Frontal cortex (tissue), 4 donors: ENCODE measurements at places on chromosomes 2 and 18. TPM values are rescaled to one million over a fixed set of nuclear protein-coding genes. Genes with fewer than 3 reads are reported as not detected.

WDR33 gene
- total RNA-seq, result 74.6 TPM

SERPINB13 gene
- 0.41 TPM for total RNA-seq

RNF25 gene
- 28.1 TPM for total RNA-seq

ANKAR gene
- total RNA-seq, result 52.2 TPM

PLEKHH2 gene
- 7.3 TPM for total RNA-seq

CAVIN2 gene
- total RNA-seq, result 3.3 TPM

ATP8B1 gene
- 5.7 TPM for total RNA-seq

DNA sequence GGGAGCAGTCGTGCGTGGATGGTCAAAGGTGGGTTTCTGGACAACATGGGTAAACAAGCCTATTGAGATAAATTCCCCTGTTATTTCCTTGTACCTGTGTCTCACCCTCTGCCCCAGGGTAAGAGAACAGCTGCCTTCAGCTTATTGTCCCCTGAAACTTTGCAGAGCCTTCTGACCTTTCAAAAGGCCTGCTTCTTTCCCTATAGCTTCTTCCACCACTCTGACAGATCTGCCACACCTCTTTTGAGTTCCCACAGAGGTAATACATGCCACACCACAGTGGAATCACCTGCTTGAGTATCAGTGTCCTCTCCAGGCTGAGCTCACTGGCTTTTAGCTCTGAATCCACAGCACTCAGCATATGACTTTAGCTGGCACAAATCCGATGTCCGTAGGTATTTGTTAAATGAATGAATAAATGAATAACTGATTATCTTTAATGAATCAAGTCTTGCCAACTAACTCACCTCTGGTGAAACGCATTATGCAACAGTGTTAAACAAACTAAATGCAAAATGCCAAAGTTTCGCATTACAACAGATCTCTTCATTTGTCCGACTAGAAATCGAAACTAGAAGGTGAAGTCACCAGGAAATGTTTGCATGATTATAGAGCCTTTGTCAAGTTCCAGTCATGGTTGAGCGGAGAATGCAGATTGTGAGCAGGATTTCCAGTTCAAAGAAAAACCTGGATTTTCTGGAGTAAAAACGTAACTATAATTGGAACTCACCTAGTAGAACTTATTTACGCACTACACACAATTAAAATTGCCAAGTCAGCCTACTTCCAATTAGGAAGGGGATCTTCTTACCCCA is 16.4 kb downstream of the DYNAP start:
- DNase-seq, result no peak

- no peak for DNase-seq
These were observed 17.7 kb downstream of the SH2D6 start for GRCh38 chr2:85435981-85436835.

DNA sequence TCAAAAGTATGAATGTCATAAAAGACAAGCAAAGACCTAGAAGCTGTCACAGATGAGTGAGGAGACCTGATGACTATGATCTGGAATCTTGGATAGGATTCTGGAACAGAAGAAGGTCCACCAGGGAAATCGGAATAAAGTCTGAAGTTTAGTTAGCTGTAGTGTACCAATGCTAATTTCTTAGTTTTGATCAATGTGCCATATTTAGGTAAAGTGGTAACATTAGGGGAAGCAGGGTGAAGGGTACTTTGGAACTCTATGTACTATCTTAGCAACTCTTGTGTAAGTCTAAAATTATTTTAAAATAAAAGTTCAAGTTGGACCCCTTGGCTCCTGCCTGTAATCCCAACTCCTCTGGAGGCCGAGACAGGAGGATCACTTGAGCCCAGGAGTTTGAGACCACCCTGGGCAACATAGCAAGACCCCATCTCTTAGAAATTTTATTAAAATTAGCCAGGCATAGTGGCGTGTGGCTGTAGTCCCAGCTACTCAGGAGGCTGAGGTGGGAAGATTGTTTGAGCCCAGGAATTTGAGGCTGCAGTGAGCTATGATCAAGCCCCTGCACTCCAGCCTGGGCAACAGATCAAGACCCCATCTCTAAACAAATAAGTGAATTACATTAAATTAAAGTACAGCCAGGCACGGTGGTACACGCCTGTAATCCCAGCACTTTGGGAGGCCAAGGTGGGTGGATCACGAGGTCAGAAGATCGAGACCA is 35.9 kb upstream of the EFHD1 start:
- no peak for DNase-seq

GRCh38 chr2:24329700-24330099 is 30.6 kb downstream of the ITSN2 start:
- no peak for DNase-seq

- DNase-seq, result no peak
These were observed 69.2 kb downstream of the NABP1 start for GRCh38 chr2:191747170-191747530.

GRCh38 chr2:111975053-111975552 is 76.7 kb downstream of the MERTK start:
- DNase-seq, result no peak

DNA sequence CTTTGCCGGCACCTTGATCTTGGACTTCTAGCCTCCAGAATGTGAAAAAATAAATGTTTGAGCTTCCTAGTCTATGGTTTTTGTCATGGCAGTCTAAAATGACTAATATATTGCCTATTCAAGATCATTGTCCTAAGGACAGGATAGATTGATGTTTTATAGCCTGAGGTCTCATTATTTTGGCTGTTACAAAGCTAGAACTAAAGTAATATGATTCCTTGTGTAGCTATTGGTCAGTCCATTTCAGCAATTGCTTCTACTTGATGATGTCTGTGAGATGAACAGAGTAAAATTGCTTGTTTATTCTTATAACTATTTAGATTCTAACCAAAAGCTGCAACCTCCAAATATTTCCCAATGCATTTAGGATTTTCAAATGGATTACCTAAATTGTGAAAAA is 145.0 kb downstream of the HRH4 start:
- no peak for DNase-seq

- no peak for DNase-seq
These were observed 44.1 kb downstream of the FARP2 start for GRCh38 chr2:241399941-241400922.

DNA sequence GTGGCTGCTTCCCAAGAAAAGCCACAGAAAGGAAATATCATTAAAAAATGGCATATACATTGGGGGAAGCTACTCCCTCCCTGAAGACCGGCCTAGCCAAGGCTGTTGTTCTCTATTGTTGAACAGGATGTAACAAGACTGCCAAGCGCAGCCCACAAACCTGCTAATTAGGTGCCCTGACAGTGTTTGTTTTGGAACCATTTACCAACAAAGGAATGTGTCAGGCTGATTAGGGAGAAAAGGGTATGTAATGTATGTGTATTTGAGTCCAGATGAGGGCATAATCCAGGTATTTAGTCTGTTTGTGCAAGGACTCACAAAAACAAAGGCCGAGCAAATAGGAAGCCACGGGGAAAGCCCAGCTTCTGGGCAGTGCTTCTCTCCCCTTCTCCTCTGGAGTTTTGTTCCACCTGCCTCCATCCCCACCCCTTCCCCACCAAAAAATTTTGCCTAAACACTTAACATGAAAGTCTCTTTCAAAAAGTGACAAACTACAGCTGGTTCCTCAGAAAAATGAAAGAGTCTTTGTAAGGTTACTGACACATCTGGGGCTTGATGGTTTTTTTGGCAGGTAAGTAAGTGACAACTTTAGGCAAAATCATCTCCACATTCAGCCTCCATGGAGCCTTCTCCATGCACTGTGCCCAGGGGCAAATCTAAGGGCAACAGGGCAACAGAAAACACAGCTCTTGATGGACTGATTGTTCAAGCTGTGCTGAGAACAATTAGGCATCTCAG is 78.3 kb upstream of the FZD5 start:
- DNase-seq, result no peak

DNA sequence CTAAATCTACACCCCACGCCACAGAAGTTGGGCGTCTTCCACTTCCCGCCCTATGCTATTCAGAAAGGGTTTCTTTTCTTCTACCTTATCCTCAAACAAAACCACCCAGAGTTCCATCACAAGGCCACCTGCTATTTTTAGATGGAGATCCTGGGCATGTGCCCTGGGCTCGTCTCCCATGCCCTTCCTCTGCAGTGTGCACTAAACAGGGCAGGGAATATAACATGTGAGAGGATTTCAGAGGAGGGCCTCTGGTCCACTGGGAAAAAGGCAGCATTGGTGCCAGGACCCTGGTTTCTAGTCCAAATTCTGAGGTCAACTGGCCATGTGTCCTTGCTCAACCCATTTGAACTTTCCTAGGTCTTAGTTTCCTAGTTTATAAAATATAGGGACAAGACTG is 320.0 kb downstream of the NCKAP5 start:
- DNase-seq, result no peak

DNA sequence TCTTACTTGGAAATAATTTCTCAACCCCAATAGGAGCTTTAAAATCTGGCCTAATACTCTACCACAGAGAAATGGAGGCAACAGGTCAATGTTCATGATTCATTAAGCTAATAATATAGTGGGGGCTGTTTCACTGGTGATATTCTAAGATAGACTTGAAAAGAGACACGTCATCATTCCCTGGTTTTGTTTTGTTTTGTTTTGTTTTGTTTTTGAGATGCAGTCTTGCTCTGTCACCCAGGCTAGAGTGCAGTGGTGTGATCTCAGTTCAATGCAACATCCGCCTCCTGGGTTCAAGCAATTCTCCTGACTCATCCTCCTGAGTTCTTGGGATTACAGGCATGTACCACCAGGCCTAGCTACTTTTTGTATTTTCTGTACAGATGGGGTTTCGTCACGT is 37.5 kb upstream of the SOS1 start:
- no peak for DNase-seq

DNA sequence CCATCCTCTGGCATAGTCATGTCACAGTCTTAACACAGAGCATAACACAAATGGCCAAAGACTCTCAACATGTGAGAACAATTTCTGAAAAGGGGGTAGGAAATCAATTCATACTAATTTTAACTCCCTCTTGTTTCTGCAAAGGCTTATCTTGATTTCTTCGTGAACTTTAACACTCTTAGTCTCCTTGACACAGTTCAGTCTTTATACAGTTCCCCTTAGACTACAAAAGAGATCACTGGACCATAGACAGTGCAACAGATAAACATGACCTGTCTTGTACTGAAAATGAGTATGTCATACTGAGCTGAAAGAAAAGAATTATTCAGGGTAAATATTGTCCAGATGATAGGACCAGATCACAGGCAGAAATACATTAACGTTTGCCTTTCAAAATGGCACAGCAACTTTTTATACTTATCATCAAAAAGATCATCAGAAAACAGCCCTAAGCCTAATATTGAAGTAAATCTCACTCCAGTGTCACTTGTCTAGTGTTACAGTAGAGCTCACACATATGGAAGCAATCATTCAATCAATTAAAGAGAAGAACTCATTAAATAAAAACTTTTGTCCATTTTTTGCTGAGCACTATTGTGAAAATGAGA is 56.4 kb upstream of the VRK2 start:
- no peak for DNase-seq

- DNase-seq, result no peak
These were observed 166.0 kb upstream of the PIK3C3 start for GRCh38 chr18:41789001-41789400.

- no peak for DNase-seq
These were observed 101.2 kb upstream of the MAP4K4 start for GRCh38 chr2:101596333-101596732.

- DNase-seq, result no peak
These were observed 6.7 kb downstream of the AOX1 start for GRCh38 chr2:200592406-200593075.

DNA sequence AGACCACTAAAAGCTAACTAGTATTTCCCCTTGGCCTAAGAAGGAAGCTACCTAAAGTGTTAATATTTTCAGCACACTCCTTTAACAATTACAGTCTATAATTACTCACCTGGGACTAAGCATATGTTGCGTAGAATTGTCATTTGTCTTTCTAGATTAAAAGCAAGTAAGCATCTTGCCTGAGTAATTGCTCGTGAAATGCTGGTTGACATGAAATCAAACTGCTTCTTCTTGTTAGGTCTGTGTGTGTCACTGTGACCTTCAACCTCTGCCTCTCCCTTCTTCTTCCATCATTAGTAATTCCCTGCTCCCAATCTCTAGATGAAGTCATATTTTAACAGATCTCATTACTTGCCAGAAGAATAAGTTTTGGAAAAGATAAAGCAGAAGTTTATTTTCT is 212.2 kb downstream of the XIRP2 start:
- no peak for DNase-seq

GRCh38 chr18:63523660-63524059 is 18.5 kb upstream of the SERPINB12 start:
- no peak for DNase-seq

- peak; percentile 23 for DNase-seq
These were observed 788 bp downstream of the USP14 start for GRCh38 chr18:159037-159652.

DNA sequence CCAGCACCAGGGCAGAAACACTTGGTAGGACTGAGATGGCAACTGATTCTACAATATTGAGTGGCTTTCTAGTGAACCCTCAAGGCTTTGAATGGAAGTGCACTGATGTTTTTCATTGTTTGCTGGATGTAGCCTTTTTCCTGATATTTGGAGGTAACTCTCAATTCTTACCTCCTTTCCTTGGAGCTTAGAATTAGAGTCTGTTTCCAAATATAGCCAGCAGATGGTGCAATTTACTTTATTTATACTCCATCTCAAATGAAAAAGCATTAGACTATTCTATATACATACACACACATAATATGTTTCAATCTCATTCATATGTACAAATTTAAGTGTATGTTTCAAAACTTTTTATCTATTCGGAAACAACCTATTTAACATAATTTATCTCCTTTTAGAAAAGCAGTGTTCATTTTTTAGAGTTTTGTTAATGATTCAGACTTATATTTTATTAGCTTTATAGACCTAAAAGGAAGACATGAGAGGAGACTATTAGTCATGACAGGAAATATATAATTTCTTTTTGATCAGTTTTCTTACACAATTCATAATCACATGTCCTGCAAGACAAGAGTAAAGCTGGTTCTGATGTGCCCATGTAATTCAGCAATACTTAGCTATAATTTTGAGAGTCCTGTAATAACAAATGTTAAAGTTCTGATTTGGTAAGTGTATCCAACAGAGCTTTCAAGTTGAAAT is 124.8 kb downstream of the NUP35 start:
- peak; percentile 25 for DNase-seq

- no peak for DNase-seq
These were observed 157.0 kb downstream of the LDLRAD4 start for GRCh38 chr18:13375302-13376255.

GRCh38 chr2:42602876-42603219 is 34.4 kb downstream of the MTA3 start:
- no peak for DNase-seq

GRCh38 chr2:41717839-41718238 is 330.0 kb upstream of the PKDCC start:
- DNase-seq, result no peak
